ENCODE measurements at places on chromosomes 3 and 15. TPM values are rescaled to one million over a fixed set of nuclear protein-coding genes. Genes with fewer than 3 reads are reported as not detected.

The NEDD4 gene
- total RNA-seq = 5.1 TPM

The SPATA12 gene
- total RNA-seq = not detected

The HTR3E gene
- not detected for total RNA-seq

- no peak for DNase-seq
Observed at GRCh38 chr3:128572644-128573105, 77.9 kb downstream of the RPN1 start.

DNA sequence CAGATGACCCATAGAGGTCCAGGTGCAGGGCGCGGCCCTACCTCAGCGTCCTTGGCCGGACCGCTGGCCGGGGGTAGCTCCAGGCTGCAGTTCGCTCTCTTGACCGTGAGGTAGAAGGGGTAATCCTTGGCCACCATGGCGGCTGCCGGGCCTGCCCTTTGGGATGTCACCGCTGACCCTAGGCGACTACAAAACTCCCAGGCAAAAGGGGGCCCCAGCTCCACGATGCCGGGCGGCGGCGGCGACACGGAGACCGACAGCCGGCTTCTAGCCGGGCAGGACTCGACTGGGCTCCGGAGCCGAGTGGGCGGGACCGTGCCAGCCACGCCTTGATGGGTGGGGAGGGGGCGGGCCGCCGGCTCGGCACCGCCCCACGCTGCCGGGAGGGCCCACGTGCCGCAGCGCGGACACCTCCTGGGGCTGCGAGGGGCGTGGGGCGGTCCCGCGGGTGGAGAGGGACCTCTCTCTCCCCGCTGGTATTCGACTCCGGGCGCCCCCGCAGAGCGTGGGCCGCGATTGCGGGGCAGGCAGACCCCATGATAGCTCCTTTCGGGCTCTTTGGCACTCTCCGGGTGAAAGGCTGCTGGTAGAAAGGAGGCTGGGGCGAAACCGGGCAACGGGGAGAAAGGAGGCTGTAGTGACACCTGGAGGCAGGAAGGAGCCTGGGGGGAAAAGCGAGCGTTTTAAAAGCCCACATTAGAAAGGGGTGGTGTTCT, at the start of gene ARHGEF3:
Gene ARHGEF3, minus strand, starts transcription at position 288 of the 716 bp plus-strand sequence. Its CDS starts 151 bp downstream, at position 137.
- DNase-seq = peak; percentile 90
